Activated naive CD8-positive, alpha-beta T cell treated with anti-CD3 and anti-CD28 coated beads for 36 hours (primary cell): ENCODE measurements at places on chromosomes 12 and 14.

- no peak for DNase-seq
These were observed 158.4 kb upstream of the GRIP1 start for GRCh38 chr12:66837311-66837627.

DNA sequence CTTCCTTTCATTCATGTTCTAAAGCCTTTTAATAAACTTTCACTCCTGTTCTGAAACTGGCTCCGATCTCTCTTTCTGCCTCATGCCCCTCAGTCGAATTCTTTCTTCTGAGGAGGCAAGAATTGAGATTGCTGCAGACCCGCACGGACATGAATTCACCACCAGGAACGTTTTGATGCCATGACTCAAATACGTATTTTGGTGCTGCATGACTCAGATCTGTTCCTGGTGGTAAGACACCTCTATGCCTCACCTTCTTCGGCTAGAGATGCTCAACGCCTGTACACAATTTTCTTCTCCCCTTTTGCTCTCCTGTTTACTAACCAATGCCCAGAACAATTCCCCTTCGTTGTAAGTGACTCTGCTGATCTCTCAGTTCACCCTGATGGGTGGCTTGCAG, 52.0 kb upstream of the RIMBP2 start:
- DNase-seq, result no peak

GRCh38 chr12:51793201-51793600, 55.3 kb downstream of the FIGNL2 start:
- no peak for DNase-seq

- DNase-seq, result no peak
These were observed 2.2 kb upstream of the ZC2HC1C start for GRCh38 chr14:75067212-75067611.

GRCh38 chr12:13179211-13180074, 17.1 kb upstream of the EMP1 start:
- peak; percentile 67 for DNase-seq

GRCh38 chr12:57112492-57113294, 1.5 kb upstream of the STAT6 start:
- no peak for DNase-seq

DNA sequence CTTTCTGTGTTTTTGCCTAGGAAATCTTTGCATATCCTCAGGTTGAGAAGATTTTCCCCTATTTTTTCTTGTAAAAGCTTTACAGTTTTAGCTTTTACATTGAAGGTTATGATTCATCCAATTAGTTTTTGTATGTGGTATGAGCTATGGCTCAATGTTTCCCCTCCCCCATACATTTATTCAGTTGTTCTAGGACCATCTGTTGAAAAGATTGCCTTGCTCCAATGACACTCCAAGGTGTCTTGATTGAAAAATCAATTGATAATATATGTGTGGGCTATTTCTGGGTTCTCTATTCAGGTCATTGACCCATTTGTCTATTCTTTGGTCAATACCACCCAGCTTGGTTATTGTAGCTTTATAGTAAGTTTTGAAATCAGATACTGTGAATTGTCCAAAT, 42.6 kb downstream of the LRTM2 start:
- DNase-seq, result no peak
